ENCODE measurements at places on chromosomes 12 and 14. TPM values are rescaled to one million over a fixed set of nuclear protein-coding genes. Genes with fewer than 3 reads are reported as not detected.

Gene ASCL1
- total RNA-seq: not detected

Gene AMN
- total RNA-seq: not detected

Gene GRIP1
- 0.09 TPM for total RNA-seq

Gene PLEKHH1
- total RNA-seq: 0.11 TPM

Gene CLEC7A
- 0.43 TPM for total RNA-seq

Gene ASB2
- not detected for total RNA-seq

Gene VSX2
- not detected for total RNA-seq

Gene SLC39A5
- total RNA-seq: not detected

Gene C1S
- 0.09 TPM for total RNA-seq

Gene DIO3
- not detected for total RNA-seq

Gene SYT10
- total RNA-seq: not detected

Gene ALX1
- 0.11 TPM for total RNA-seq

Gene KLHL33
- 0.09 TPM for total RNA-seq

Gene FAM181A
- total RNA-seq: not detected

Gene ETFBKMT
- 3.8 TPM for total RNA-seq

Gene ISCA2
- 11.1 TPM for total RNA-seq

Gene WASHC4
- total RNA-seq: 121 TPM

Gene ABCD2
- not detected for total RNA-seq

Gene HOXC4
- not detected for total RNA-seq

Gene BCL2L14
- not detected for total RNA-seq

Gene CPSF6
- total RNA-seq: 24.8 TPM

Gene CCND2
- 69.9 TPM for total RNA-seq

Gene MUCL1
- total RNA-seq: not detected

Gene LRIG3
- total RNA-seq: 28.6 TPM

Gene NTF3
- total RNA-seq: 0.09 TPM

Gene IAPP
- not detected for total RNA-seq

Gene OR10G3
- not detected for total RNA-seq

Gene FOXG1
- not detected for total RNA-seq

Gene CELA1
- not detected for total RNA-seq

Gene BIN2
- not detected for total RNA-seq

Gene GLI1
- total RNA-seq: not detected

Gene CLECL1
- total RNA-seq: not detected
